A172 (cell line): ENCODE measurements at places on chromosomes 5 and 9. TPM values are rescaled to one million over a fixed set of nuclear protein-coding genes. Genes with fewer than 3 reads are reported as not detected.

FBP2 gene
- not detected in 2 replicates for total RNA-seq

CD74 gene
- 1.1 TPM in 1 of 2 replicates, not detected in the other for total RNA-seq

GABRA6 gene
- not detected in 2 replicates for total RNA-seq

PCDHGB5 gene
- total RNA-seq = 0.10 TPM in 1 of 2 replicates, not detected in the other
